ENCODE measurements at places on chromosomes 1 and 21. TPM values are rescaled to one million over a fixed set of nuclear protein-coding genes. Genes with fewer than 3 reads are reported as not detected.

DNA sequence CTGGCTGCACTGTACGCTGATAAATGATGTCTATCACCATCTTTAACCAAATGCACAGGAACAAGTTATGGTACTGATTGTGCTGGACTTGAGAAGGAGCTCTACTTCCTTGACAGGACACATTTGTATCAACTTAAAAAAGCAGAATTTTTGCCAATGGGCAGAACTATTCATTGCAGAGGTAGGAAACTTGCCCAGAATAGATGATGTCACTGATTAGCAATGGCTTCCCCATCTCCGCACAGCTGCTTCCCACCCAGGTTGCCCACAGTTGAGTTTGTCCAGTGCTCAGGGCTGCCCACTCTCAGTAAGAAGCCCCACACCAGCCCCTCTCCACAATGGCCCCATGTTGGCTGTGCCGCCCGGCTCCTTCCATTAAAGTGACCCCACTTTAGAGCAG, 33.4 kb downstream of the CAPN2 start:
- no peak overlapping the region for H3K27ac ChIP-seq
- no peak overlapping the region for H3K4me3 ChIP-seq
- no peak for DNase-seq
- H3K36me3 ChIP-seq = peaks cover 64% of the 10 kb centered on the region
- peaks cover 58% of the 10 kb centered on the region for H3K4me1 ChIP-seq
- no peaks in the 10 kb centered on the region for H3K27me3 ChIP-seq

Gene OPN3
- 11.7 TPM for total RNA-seq

Gene NUP210L
- not detected for total RNA-seq

Gene LYST
- 45.5 TPM for total RNA-seq

Data from stomach (tissue), 19 donors.